ENCODE measurements at places on chromosomes 7 and 10.

- no peak for DNase-seq
These were observed 354.1 kb downstream of the TNS3 start for GRCh38 chr7:47227762-47228177.

DNA sequence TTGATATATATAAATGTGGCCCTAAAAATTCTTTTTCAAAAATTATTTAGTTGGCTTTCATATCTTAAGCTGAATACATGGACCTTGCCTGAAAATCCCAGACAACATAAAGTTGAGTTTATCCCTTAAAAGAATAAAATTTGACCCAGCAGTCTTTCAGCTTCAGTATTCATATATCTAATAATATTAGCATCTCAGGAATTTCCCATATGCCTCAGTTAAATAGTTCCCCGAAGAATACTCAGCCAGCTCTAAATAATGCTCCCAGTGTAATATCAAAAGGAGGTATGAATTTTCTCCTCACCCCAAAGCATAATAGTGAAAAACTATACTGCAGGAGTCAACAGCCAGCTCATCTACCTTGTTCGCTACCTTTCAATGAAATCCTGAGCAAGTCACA, 145.9 kb downstream of the CTNNA3 start:
- no peak for DNase-seq
- H3K4me1 ChIP-seq = no peaks in the 10 kb centered on the region
- no peaks in the 10 kb centered on the region for H3K36me3 ChIP-seq
- no peak overlapping the region for H3K27ac ChIP-seq
- no peak overlapping the region for H3K4me3 ChIP-seq

GRCh38 chr10:7696545-7696944, 6.6 kb upstream of the ITIH2 start:
- H3K36me3 ChIP-seq = no peaks in the 10 kb centered on the region
- no peak overlapping the region for H3K27ac ChIP-seq
- H3K4me3 ChIP-seq = no peak overlapping the region
- H3K4me1 ChIP-seq = no peaks in the 10 kb centered on the region

DNA sequence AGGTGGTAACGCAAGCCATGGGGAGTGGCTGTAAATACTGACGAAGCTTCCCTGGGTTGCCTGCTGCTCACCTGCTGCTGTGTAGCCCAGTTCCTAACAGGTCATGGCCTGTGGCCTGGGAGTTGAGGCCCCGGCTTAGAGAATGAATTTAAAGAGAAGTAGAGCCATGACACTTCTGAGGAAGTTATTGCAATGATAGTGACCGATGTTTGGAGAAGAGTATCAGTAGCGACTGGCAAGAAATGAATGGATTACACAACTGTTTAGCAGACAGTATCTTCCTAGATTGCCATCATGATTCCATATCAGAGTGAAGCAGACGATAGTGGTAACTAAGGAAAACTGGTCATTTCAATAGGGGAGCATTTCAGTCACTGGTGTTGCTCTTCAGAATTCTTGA, 249.6 kb downstream of the PLXDC2 start:
- no peaks in the 10 kb centered on the region for H3K36me3 ChIP-seq
- H3K4me3 ChIP-seq = no peak overlapping the region
- no peak overlapping the region for H3K27ac ChIP-seq
- no peaks in the 10 kb centered on the region for H3K27me3 ChIP-seq

DNA sequence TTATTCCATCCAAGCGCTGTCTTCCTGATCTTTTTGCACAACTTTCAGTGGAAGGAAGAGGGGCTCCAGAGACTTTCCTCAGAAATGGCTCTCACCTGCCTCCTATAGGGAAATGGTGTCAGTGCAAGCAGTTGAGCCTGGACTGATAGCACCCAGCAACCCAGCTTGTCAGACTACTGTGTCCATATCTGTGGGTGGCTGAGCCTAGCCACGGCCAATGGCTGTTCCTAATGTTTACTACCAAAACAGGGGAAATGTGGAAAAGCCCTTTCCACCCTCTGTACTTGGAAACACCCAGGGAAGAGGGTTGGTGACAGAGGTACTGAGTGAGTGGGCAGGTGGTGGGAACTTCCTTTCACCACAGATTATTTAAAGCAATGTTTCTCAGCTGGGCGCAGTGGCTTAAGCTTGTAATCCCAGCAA, 4.3 kb upstream of the YKT6 start:
- H3K4me3 ChIP-seq = no peak overlapping the region
- H3K27me3 ChIP-seq = peaks cover 5% of the 10 kb centered on the region
- DNase-seq = no peak

DNA sequence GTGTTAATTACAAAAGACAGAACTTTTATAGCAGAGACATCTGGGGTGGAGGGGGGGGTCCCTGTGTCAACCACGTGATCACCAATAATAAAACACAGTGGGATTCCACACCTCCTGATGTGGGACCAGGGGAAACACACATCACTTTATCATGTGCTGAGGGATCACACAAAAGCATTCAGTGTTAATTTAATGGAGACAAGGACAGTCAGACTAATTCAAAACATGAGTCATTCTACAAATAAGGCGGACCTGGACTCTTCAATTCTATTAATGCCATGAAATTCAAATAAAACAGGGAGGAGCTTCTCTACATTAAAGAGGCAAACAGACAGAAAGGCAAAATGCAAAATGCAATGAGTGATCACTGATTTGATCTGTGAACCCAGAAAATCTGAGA, 67.3 kb upstream of the PFKP start:
- no peak overlapping the region for H3K4me3 ChIP-seq
- DNase-seq = no peak
- H3K27ac ChIP-seq = no peak overlapping the region
- no peaks in the 10 kb centered on the region for H3K4me1 ChIP-seq

- H3K27ac ChIP-seq = peak overlapping the region; percentile 72
- DNase-seq = peak; percentile 67
- no peaks in the 10 kb centered on the region for H3K27me3 ChIP-seq
- H3K4me1 ChIP-seq = peaks cover 64% of the 10 kb centered on the region
- H3K4me3 ChIP-seq = peak overlapping the region; percentile 18
- H3K36me3 ChIP-seq = no peaks in the 10 kb centered on the region
These were observed 6.5 kb downstream of the DUSP5 start for GRCh38 chr10:110504111-110504735.

DNA sequence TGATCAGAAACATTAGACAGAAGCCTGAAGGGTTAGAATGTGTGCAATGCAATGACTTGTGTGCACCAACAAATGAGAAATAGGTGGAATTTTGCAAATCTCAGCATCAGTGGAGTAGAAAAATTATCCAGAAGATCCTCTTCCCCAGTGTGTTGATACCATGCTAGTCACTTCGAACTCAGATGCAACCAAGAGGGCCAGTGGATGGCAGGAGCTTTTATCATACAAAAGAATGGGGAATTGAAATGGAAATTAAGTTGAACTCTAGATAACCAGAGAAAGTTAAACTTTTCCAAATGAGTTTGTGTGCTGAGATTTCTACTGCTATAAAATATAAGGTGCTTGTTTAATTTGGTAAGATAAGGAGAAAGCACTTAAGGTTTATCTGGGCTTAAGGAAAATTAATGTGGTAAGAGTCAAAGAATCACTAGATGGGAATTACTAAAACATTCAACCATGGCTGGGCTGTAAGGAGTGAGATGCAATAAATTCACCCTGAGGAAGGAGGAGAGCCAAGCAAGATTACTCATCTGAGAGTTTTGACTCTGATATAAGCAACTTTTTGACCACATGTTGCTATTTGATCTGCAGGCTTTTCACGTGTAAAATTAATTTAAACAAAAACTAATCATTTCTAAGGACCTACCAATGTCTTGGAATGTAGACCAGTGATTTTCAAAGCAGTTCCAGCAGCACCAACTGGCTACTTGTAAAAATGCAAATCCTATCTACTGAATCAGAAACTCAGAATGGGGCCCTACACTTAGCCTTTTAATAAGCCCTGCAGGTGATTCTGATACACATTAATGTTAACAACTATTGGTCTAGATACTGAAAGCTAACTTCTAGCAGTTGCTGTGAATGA, 113.2 kb downstream of the CDC14C start:
- no peak overlapping the region for H3K4me3 ChIP-seq
- H3K4me1 ChIP-seq = no peaks in the 10 kb centered on the region
- no peaks in the 10 kb centered on the region for H3K36me3 ChIP-seq
- DNase-seq = no peak
- H3K27ac ChIP-seq = no peak overlapping the region
- no peaks in the 10 kb centered on the region for H3K27me3 ChIP-seq

DNA sequence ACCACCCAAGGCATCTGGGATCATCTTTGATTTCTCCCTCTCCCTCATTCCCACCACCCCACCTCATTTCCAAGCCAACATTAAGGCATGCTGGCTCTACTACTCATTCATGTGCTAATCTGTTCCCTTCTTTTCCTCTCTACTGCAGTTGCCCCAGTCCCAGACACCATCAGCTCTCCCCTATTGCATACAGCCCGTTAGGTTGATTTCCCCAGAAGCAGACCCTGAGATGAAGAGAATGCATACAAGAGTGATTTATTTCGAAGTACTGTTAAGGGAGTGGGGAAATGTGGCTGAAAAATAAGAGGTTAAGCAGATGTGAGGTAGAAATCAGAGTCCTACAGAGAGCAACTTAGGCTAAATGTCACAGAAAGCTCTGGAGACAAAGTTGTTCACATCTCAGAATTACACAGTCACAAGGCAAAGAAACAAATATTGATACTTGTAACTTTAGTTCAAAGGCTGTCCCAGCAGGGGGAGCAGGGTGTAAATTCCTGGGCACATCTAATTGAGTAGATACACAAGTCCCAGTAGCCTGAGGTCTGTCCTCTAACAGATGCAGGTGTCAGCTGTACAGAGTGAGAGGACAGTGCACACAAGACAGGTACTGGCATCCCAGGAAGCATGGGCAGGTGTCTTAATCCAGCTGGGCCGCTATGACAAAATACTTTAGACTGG, 20.9 kb downstream of the AKR1D1 start:
- DNase-seq = no peak
- no peaks in the 10 kb centered on the region for H3K36me3 ChIP-seq
- H3K4me3 ChIP-seq = no peak overlapping the region

DNA sequence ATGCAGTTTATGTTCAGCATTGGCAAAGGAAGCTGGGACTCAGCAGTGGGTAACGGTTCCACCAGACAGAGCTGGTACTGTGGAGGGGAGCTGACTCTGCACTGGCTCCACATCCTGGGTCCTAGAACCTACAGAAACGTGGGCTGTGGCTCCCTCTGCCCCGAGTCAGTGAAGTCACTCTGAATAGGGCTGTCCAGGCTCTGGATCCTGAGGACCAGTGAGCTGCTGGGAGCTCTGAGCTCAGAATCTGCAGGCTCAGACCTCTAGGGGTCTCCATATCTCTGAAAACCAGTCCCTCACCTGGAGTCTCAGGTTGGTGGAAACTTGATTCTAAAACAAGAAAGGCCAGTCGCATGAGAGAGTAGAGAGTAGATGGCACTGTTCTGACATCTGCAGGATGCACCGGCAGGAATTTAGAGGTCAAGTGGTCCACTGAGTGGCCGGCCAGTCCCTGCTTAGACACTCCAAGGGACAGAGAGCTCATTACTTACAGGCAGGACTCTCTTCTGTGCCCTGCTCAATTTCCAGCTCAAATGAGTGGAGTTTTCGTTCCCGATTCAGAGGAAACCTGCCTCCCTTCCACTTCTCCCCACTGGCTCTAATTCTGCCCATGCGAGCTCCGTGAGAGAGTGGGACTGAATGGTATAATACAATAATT, 18.6 kb downstream of the NPFFR1 start:
- no peaks in the 10 kb centered on the region for H3K27me3 ChIP-seq
- DNase-seq = no peak
- H3K4me1 ChIP-seq = no peaks in the 10 kb centered on the region
- H3K27ac ChIP-seq = no peak overlapping the region

DNA sequence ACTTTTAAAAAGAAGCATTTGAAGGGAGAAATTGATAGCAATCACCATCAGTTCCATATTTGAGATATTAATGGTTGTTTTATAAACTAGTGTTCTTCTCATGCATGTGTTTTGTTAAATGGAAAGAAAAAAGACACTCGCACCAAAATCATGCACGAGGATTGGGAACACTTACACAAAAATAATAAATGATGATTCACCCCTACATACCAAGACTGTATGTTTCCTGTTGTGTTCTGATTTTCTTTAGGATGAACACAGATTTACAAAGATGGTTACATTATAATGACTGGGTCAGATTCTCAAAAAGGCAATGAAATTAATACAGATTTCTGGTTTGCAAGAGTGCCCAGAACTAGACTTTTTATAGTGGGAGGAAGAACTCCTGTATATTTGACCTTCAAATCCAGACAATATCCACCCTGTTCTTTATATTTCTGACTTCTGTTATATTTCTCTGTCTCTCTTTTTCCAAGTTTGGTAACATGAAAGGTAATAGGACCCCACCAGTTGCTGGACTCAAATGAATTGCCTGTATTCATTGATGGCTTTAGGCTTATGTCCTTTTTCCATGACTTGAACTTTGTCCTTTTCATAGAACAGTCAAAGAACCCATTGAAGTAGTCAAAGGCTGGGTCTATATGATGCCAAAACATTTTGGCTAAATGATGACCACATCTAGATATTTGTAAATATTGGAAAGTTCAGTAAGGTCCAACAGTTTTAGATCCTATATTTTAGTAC, 54.4 kb downstream of the SEMA3A start:
- no peak overlapping the region for H3K27ac ChIP-seq
- no peaks in the 10 kb centered on the region for H3K27me3 ChIP-seq
- no peaks in the 10 kb centered on the region for H3K36me3 ChIP-seq
- H3K4me3 ChIP-seq = no peak overlapping the region
- no peaks in the 10 kb centered on the region for H3K4me1 ChIP-seq
